Left renal pelvis (tissue), 4 donors: ENCODE measurements at places on chromosomes 12 and 14.

DNA sequence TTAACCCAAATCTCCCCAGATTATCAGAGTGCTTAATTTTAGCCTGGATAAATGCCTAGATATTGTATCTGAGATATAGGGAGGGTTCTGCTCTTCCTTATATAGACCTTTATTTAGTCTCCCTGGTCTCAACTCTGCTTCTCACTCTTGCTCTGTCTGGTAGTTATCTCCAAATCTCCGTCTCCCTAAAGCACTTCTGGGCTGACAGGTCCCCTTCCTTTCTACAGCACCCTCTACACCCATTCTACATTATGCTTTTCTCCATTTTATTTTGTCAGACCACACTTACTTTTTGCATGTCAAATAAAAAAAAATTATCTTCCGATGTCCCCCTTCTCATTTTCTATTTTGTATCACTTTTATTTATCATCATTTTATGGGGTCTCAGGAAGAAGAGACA, 2.0 kb upstream of the ERC1 start:
- no peak for DNase-seq

GRCh38 chr12:14950421-14950820, 11.0 kb downstream of the ARHGDIB start:
- DNase-seq: no peak

DNA sequence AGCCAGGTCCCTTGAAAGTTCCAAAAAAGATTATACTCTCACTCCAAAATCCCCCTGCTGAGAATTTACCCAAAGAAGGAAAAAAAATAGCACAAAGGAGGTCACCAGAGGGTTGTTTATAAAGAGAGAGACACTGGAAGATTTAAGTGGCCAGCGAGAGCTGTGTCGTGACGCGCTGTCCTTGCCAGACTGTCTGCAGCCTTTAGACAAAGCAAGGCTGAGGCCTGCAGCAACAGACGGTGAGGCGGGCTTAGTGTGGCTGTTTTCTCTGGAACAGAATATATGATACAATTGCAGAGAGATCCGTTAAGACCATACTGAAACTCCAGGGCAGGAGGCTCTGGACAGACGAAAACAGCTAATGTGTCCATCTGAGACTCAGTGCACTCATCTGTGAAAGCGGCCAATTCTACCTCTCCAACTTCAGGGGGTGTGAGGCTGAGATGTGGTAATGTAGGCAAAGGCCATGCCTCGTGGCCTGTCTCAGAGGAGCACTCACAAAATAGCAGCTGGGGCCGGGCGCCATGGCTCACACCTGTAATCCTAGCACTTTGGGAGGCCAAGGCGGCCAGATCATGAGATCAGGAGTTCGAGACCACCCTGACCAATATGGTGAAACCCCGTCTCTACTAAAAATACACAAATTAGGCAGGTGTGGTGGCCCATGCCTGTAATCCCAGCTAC, 36.2 kb downstream of the ANAPC7 start:
- no peak for DNase-seq

GRCh38 chr14:76904740-76905569, 78.7 kb downstream of the LRRC74A start:
- DNase-seq: no peak

GRCh38 chr12:132342251-132343227, 13.2 kb upstream of the GALNT9 start:
- no peak for DNase-seq

- DNase-seq: no peak
These were observed 5.9 kb downstream of the TBX3 start for GRCh38 chr12:114678028-114678427.

- DNase-seq: no peak
These were observed 40.3 kb downstream of the CBX5 start for GRCh38 chr12:54239620-54240019.

GRCh38 chr14:68977718-68978171, 1.4 kb downstream of the ACTN1 start:
- no peak for DNase-seq

DNA sequence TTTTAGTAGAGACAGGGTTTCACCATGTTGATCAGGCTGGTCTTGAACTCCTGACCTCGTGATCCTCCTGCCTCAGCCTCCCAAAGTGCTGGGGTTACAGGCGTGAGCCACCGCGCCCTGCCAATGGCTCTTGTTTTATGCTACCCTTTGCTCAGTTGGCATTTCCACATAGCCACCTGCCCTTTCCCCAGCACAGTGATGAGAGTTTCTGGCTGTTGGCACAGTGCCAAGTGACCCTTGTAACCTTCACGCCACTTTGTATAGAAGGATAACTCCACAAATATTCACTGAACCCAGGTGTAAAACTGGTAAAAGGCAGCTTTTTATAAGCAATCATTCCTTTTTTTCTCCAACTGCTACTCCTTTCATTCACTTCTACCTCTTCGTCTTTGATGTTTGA, 18.5 kb upstream of the CCDC175 start:
- DNase-seq: no peak

DNA sequence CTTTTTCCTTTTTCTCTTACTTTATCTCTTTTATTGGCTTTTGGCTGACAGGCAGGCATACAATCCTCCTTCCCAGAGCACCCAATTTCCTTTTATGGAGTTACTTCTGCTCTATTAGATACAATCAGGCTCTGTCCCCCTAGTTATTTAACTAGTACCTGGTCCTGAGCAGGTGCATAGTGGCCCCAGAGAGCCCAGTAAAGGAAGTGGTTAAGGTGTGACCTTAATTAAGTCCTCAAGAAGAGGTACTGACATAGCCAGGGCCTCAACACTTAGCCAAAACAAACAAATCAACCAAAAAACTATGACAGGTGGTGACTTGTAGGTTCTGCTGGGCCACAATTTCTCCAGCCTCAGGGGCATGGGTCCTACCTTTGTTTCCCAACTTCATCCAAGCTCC, 82.9 kb downstream of the CCDC60 start:
- no peak for DNase-seq

DNA sequence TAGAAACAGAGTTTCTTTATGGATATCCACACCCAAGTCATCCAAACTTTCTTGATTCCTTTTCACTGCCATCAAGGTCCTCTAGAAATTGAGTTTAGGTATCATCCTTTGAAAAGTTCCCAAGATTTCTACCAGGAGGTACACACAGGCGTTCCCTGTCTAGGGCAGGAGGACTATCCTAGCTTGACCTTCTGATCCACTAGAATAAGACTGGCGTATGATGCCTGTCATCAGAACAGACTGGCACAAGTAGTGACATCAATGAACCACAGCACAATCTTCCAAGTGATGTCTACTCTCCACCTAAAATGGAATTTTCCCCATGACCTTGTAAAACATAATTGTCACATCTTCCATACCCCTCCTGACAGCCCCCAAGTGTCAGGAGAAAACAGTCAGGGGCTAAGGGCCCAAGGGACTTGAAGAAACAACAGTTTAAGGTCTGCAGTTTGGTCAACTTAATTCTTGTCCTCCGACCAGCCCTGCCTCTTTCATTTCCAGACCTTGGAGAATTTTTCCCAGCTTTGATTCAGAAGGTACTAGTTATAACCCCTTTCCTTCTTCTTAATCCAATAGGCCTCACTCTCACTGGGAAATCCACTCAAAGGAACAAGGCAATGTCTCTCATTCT, 100.7 kb upstream of the FKBP4 start:
- no peak for DNase-seq

GRCh38 chr12:33588725-33589405, 149.2 kb upstream of the SYT10 start:
- DNase-seq: no peak

GRCh38 chr12:11987901-11988300, 82.8 kb upstream of the BCL2L14 start:
- DNase-seq: no peak

DNA sequence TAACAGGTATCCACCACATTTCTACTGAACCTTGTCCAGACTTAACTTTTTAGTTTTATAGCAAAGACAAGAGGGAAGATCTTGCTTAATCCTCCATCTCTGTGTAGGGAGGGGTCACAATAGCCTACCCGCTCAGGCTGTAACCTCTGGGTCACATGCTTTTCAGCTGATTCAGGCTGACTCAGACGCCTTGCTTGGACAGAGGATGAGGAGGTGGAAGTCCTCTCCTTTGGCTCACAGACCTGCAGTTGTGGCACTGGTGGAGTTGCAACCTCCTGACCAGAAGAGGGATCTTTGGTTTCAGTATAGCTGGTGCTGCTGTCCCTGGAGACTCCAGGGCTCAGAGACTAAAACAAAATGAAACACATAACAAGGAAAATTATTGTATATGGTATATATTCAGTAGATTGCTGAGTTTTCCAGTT, 16.2 kb downstream of the ACIN1 start:
- DNase-seq: no peak

DNA sequence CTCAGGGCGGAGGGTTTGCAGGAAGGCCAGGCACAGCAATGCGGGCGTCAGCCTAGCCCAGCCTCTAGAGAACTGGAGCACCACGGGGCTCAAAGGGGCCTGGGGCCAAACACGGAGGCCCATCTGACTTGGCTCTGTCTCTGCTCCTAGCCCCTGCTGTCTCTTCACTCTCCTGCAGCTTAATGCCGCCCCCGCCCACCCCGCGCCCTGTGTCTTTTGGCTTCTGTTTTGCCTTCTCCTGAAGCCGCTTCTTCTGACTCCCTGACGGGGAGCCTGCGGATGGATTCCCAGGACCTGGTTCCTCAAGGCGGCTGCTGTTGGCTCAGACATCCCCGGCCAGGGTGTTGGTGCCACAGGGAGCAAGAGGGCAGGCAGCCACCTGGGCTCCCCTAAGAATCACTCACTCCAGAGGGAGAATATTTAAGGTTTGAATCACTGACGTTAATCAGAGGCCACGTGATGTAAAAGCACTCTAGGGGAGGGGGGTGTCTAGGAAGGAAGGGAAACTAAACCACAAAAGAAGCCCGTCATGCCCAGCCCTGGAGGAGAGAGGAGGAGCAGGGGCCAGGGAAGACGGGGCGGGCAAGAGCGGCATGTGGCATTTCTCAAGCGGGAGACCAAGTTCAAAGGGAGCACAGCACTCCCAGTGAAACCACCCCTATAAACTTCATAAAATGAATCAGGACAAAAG, 36.9 kb upstream of the PRMT8 start:
- no peak for DNase-seq

- DNase-seq: no peak
These were observed 180.9 kb downstream of the EXOC5 start for GRCh38 chr14:57087841-57088240.

- DNase-seq: no peak
These were observed 39.1 kb upstream of the FRS2 start for GRCh38 chr12:69430942-69431590.

GRCh38 chr12:124098887-124099286, 125.9 kb downstream of the ZNF664 start:
- DNase-seq: no peak

DNA sequence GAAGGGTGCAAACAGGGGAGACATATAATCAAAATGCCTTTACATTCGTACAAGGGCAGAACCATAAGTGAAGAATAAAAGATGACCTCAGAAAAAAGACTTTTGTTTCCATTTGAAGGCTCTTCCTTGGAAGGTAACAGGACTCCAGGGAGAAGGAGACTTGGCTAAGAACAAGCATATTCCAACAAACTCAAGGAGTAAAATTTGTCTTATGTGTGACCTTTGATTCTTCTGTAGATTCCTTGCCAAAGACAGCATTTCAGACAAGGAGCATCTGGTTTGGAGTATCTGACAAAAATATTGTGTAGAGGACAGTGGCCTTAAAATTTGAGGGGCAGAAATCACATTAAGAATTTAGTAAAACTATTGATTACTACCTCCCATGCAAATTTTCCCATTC, 991.9 kb downstream of the FLRT2 start:
- DNase-seq: no peak

DNA sequence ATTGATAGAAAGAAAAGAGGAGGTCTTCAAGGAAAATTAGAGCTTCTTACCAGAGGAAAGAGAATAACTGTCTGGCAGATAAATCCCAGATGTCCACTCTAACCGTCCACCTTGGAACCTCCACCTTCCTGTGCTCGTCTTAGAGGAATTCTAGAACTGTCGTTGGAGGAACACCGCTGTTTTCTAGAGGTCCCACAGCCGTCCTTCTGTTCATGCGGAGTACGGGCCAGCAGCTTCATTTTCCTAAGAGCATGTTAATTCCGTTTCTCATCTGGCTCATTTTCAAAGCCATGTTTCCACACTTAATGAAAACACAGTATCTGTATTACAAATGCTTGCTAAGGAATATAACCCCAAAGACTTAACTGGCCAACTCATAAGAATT, 107.9 kb upstream of the ESRRB start:
- no peak for DNase-seq

- DNase-seq: no peak
These were observed 24.5 kb downstream of the PDZRN4 start for GRCh38 chr12:41212625-41213024.

- DNase-seq: no peak
These were observed 7.3 kb downstream of the POMT2 start for GRCh38 chr14:77313371-77313770.

DNA sequence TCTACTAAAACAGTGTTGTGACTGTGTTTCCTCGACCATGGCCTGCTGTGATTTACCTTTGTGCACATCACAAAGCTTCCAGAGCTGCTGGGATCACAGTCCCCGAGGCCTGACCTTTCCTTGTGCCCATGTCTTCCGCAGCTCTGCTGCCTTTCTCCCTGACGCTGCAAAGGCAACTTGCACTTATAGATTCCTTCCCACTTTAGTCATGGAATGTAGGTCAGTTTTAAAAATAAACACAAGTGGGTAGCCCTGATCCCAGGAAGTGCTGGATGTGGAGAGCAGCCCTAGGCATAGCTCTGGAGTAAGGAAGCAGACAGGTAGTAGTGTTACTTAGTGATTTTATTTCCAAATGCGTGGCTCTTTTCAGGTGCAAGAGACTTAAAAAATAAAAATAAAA, 825.7 kb downstream of the AACS start:
- no peak for DNase-seq

DNA sequence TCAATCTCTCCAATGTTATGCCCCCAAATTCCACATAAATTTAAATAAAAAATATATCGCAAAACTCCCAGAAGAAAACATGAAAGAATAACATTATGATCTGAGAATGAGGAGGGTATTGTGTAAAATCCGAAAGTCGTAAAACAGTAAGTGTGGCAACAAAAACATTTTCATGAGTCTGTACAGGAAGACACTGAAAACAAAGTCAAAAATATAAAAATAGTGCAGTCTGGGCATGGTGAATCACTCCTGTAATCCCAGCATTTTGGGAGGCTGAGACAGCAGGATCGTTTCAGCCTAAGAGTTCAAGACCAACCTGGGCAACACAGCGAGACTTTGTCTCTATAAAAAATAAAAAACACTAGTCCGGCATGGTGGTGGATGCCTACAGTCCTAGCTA, 57.1 kb downstream of the SPTLC2 start:
- DNase-seq: no peak

DNA sequence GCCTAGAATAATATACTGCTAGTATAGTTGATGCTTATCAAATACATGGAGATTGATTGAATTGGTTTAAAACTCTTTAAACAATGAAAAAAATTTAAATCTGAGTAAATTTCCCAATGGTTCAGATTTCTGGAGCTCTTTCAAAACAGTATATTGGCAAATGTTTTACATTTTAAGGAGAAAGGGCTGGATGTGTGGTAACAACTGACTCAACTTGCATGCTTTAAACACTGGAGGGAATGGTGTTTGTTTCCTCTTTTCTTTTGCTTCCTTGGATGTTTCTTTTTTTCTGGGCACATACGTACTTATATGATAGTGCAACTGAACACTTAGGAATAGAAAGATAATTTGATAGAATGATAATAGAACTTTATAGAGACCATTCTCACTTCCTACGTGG, 73.8 kb upstream of the RFX4 start:
- DNase-seq: no peak

- DNase-seq: no peak
These were observed 51.3 kb downstream of the SH2B3 start for GRCh38 chr12:111457071-111457470.

- no peak for DNase-seq
These were observed 251.1 kb downstream of the NAV3 start for GRCh38 chr12:78081590-78082314.

GRCh38 chr12:52214421-52214802, 18.6 kb upstream of the KRT7 start:
- DNase-seq: no peak
